Fibroblast of the aortic adventitia (primary cell): ENCODE measurements at places on chromosomes 1 and 21. TPM values are rescaled to one million over a fixed set of nuclear protein-coding genes. Genes with fewer than 3 reads are reported as not detected.

Gene CLDN17
- total RNA-seq, result 0.49 TPM in 1 of 2 replicates, not detected in the other

Gene SH2D5
- total RNA-seq, result 1.6 and 3.2 TPM in 2 replicates

DNA sequence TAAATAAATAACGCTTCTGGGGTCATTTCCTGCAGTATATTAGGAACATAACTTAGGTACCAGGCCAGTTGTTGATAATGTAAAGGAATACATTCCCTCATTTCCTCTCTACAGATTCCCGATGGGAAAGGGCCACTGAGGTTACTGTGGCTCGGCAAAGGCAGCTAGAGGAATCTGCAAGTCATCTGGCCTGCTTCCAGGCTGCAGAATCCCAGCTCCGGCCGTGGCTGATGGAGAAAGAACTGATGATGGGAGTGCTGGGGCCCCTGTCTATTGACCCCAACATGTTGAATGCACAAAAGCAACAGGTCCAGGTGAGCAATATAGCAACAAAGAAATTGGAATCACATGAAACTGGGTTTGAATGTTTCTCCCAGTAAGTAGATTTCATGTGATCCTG, 109.6 kb upstream of the BMP8A start:
- DNase-seq, result peak; percentile 23

DNA sequence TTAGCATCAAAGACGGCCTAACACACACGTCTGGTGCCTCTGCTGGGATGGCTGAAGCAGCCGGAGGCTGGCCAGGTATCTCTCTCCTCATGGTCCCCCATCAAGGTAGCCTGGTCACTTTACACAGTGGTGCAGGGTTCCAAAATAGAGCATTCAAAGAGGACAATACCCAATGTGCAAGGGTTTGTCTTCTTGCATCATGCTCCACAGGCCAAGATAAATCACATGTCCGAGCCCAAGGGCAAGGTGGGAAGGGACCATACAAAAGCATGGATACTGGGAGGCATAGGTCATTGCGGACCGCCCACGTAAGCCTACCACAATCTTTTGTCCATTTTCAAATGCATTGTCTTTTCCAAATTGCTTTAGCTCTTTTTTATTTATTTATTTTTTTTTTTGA, 23.8 kb upstream of the TINAGL1 start:
- DNase-seq, result no peak

- DNase-seq, result no peak
Measured at GRCh38 chr1:182337736-182338571, 53.6 kb downstream of the GLUL start.

Gene LEPR
- 6.3 and 6.9 TPM in 2 replicates for total RNA-seq

DNA sequence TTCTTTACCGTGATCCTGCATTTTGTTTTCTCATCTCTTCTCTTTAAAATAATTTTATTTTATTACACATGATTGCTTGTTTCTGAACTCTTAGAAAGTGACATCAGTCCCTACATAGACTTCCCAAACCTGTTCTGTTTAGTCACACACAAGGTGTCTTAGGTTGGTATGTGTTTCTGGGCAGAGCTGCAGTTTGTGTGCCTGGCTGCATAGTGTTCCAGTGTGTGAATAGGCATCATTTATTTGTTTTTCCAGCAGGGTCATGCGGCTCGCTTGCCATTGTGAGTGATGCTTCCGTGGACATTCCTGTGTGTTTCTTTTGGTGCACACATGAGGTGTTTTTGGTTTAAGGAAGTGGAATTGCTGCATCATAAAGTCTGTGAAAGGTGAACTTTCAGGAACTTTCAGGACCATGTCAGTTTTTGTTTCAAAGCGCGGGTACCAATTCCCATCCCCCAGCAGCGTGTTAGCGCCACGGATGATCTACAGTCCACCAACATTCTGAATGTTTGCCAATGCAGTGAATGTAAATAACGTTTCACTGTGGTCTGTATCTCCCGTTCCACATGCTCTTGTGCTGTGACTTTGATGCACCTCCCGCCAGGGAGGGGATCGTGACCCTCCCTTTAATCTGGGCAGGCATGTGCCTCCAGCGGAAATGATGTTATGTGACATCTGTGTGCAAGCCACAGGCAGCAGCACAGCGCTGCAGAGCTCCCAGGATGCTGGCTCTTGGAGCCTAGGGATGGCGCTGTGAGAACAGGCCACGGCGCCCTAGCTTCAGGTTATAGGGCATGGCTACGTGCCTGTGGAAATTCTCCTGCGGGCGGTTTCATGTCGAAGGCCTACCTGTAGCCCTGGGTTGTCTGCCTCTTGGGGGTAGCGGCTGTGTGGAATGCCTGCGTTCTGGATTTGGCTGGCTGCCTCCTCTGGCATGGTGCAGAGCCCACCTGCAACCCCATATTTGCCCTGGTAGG, 144.6 kb upstream of the COL6A1 start:
- no peak for DNase-seq

Gene LY9
- total RNA-seq, result 0.25 TPM in 1 of 2 replicates, not detected in the other

- DNase-seq, result peak; percentile 89
Measured at GRCh38 chr1:94416901-94417727, 1.1 kb upstream of the ABCD3 start.

Gene ETV3L
- not detected in 2 replicates for total RNA-seq

Gene EFCAB7
- total RNA-seq, result 12.1 and 15.7 TPM in 2 replicates

GRCh38 chr21:27021046-27021445, 54.2 kb upstream of the ADAMTS5 start:
- DNase-seq, result peak; percentile 49

- DNase-seq, result no peak
Measured at GRCh38 chr1:90044346-90044745, 49.4 kb downstream of the ZNF326 start.

Gene WDR47
- total RNA-seq, result 22.1 and 26.0 TPM in 2 replicates

DNA sequence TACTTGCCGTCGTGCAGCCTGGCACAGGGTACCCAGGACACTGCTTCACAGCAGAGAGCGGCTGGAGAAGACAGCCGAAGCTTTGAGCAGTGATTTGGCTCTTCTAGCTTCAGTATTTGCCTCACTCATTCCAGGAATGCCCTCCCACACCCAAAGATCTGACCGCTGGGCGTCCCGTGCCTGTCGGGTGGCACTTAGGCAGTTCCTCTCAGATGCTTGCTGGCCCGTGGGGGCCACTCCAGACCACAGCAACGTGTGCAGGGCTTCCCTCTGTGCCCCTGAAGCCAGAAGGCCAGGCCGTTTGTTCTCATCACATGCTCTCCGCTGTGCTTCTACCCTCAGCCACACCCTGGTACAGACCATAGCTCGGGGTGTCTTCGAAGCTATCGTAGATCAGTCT, 17.0 kb downstream of the RRP1B start:
- no peak for DNase-seq

GRCh38 chr21:46054451-46054881, 43.4 kb upstream of the COL6A2 start:
- DNase-seq, result peak; percentile 65

DNA sequence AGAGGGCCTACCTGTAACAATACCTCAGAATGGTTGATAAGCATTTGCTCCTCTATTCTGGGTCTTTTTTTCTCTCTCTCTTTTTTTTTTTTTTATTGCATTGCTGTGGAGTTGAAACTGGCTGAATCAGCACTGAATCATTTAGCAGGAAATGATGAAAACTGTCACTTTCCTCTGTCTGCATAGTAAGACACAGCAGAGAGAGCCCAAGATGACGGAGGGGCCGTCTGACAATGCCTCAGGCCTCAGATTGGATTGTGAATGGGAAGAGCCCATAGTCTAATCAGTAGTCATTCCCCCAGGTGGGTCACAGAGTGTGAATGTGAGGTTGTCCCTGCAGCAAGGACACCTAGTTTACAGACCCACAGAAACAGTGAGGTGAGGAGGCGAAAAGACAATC, 193.2 kb upstream of the PLXNA2 start:
- DNase-seq, result peak; percentile 28

GRCh38 chr1:8222789-8223188, 95.1 kb upstream of the SLC45A1 start:
- no peak for DNase-seq

Gene UBL4B
- not detected in 2 replicates for total RNA-seq

GRCh38 chr1:193115629-193116227, 6.1 kb upstream of the CDC73 start:
- peak; percentile 97 for DNase-seq

GRCh38 chr21:37383086-37383485, 16.5 kb downstream of the DYRK1A start:
- DNase-seq, result peak; percentile 78

Gene ACOT11
- 1.1 and 3.9 TPM in 2 replicates for total RNA-seq

- DNase-seq, result no peak
Measured at GRCh38 chr1:80918380-80918779, 882.4 kb upstream of the ADGRL2 start.

Gene PDZK1
- 0.54 TPM in 1 of 2 replicates, not detected in the other for total RNA-seq

GRCh38 chr21:39661740-39662139, 49.0 kb downstream of the B3GALT5 start:
- DNase-seq, result no peak

Gene RC3H1
- total RNA-seq, result 35.7 and 37.0 TPM in 2 replicates

Gene CD1E
- total RNA-seq, result not detected in 2 replicates

GRCh38 chr1:64550946-64551605, 81.1 kb downstream of the CACHD1 start:
- DNase-seq, result no peak

DNA sequence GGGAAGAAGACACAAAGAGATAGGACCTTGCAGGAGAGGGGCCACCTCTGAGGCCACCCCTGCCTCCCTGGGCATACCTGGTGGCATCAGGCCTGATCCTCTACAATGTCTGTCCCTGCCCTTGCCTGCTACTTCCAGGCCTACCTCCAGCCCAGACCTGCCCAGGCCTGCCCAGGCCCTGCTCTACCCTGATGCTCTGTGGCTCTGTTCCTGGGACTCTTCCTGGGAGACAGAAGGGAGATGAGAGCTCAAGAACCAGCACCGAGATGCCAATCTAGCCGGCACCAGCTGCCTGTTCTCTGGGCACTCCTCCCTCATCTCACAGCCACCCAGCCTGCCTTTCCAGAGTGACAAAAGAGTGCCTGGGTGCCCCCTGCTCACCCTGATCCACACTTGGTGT, 2.7 kb downstream of the CELF3 start:
- DNase-seq, result no peak

GRCh38 chr21:14591377-14591776, 45.3 kb upstream of the SAMSN1 start:
- DNase-seq, result no peak

GRCh38 chr1:147784941-147785340, 24.5 kb upstream of the GJA5 start:
- no peak for DNase-seq

Gene IGFN1
- under 0.01 and 0.74 TPM in 2 replicates for total RNA-seq

DNA sequence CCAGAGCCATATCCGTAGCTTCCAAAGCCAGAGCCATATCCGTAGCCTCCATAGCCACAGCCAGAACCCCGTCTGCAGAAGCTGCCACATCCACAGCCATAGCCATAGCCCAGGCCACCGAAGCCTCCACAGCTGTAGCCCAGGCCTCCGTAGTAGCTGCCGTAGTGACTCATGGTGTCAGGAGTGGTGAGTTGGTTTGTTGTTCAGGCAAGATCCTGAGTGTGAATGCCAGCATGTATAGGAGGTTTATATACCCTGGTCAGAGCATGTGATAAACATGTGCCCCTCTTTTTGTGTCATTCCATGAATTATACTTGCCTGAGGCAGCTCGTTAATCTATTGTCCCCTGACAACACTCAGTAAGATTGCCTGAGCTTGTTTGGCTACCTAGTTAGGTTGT, at the start of gene KRTAP19-1:
KRTAP19-1 (minus strand) TSS at position 223 of the 400 bp plus-strand sequence; CDS start at position 173, 50 bp downstream.
- DNase-seq, result no peak

Gene AADACL3
- not detected in 2 replicates for total RNA-seq

GRCh38 chr1:226310637-226311195, 1.8 kb upstream of the LIN9 start:
- no peak for DNase-seq

- DNase-seq, result peak; percentile 96
Measured at GRCh38 chr1:16017461-16018303, at the start of gene HSPB7. Gene HSPB7, minus strand, starts transcription at chr1:16018043. Its CDS starts 80 bp downstream, at chr1:16017963.

DNA sequence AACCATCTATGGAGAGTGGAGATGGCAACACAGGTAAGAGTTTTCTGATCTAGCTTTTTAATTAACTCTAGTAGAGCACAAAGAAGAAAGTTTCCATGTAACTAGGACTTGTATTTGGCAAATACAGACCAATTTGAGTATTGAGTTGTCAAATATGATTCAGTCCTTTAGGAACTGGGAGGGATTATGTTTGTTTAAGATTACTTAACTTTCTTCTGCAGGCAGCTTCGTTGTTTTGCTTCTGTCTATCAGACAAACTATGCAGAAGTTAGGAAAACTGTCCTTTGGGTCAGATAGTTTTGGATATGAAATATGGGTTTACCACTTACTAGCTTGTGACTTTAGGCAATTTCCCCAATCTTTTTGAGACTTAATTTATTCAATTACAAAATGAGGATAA, 111.8 kb downstream of the POU2F1 start:
- peak; percentile 43 for DNase-seq

DNA sequence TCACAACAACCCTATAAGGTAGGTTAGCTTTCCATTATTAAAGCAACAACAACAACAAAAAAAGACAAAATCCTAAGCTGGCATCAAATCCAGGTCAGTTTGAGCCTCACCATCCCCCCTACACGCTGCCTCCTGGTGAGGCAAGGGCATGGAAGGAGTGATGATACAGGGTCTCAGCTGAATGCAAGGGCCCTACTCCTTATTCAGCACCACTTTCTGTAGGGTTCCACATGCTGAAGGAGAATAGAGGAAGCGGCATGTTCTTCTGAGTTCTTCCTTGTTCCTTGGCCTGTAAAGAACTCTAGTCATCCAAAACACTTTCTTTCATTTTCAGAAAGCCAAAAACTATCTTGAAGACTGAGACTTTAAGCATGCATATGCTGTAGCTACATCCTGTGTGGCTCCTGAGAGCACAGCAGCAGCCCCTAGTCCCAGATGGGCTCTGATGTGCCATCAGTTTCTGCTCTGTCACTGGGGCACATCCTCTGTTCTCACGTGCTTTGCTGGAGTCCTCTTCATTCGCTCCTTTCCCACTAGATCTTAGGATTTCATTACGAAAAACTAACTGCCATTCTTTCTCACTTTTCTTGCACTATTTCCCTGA, 6.2 kb downstream of the ILDR2 start:
- no peak for DNase-seq

GRCh38 chr1:205726619-205727125, 23.3 kb downstream of the NUCKS1 start:
- no peak for DNase-seq

DNA sequence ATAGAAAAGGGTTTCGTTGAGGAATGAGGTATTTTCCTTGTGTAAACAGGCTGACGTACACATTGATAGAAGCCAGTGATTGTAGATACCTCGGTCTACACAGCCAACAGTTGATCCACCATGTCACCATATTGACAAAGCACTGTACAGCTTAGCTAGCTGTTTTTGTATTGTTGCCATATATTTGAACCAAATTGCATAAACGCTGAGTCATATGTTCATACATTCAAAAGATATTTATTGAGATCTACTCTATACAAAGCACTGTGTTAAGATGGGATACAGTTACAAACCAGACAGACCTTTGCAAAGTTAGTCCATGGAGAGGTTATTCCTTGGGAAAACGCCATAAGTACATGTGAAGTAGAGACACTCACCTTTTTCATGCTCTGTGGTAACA, 132.4 kb upstream of the ATP1B1 start:
- no peak for DNase-seq

GRCh38 chr1:221527302-221527701, 214.6 kb downstream of the DUSP10 start:
- no peak for DNase-seq

- no peak for DNase-seq
Measured at GRCh38 chr1:87388411-87388810, 59.7 kb downstream of the LMO4 start.
